ENCODE measurements at places on chromosomes 5 and 9.

DNA sequence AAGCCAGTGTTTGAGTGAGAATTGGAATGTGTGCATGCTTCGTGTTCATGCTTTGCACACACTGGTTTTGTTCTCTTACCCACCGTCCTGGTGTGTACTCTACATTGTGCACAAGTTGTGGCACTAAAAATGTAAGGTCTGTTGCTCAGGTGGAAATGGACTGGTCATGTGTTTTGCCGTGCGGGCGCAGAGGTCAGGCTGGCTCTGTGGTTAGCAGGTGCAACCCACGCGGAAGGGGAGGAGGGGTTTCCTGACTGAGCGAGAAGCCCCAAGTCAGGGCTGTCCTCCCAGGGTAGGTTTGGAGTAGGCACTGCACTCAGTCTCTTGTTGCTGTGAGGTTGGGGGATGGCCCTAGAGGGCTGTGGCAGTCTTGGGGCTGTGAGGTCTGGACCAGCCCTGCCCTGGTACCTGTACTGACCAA, 86.6 kb downstream of the EHMT1 start:
- DNase-seq = no peak

- DNase-seq = no peak
Measured at GRCh38 chr5:132067451-132067850, 6.1 kb upstream of the CSF2 start.

GRCh38 chr9:19074836-19075235, 25.6 kb downstream of the RRAGA start:
- DNase-seq = no peak

DNA sequence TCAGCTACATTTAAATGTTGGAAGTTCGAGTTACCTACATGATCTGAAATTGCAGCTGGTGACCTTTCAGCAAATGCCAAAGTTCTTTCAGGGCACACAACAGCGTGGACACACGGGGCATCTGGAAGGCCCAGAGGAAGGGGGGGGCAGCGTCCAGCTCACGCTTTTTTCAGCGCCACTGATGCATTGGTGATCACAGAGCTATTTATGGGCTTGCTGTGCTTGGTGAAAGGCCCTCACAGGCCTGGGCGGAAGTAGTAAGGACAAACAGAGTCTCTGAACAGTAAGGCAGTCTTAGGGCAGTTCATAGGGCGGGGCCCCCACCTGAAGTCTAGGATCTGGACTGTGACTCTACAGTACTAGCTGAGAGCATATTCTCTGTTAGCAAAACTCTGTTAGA, 6.6 kb upstream of the FBP2 start:
- no peak for DNase-seq

DNA sequence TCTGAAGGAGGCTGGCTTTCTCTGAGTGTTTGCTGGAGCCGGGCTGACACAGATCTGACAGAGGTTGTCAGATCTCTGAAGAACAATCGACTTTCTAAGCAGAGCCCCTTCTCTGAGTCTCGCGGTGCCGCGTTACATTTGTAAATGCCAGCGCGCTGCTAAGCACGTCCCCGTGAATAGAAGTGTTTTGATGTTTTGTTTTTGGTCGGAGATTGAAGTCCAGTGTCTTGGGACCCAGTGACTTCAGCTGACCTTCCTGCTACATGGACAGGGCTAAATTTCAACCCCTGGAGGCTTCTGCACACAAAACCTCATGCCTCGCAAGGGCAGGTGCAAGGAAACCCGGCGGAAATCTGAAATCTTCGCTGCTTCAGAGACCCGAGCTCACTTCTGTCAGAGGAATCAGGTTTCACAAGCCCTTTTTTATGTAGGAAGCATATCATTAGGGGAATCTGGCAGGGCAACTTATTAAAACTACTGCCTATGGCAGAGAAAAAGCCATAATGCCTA, 27.2 kb downstream of the NEUROG1 start:
- no peak for DNase-seq

DNA sequence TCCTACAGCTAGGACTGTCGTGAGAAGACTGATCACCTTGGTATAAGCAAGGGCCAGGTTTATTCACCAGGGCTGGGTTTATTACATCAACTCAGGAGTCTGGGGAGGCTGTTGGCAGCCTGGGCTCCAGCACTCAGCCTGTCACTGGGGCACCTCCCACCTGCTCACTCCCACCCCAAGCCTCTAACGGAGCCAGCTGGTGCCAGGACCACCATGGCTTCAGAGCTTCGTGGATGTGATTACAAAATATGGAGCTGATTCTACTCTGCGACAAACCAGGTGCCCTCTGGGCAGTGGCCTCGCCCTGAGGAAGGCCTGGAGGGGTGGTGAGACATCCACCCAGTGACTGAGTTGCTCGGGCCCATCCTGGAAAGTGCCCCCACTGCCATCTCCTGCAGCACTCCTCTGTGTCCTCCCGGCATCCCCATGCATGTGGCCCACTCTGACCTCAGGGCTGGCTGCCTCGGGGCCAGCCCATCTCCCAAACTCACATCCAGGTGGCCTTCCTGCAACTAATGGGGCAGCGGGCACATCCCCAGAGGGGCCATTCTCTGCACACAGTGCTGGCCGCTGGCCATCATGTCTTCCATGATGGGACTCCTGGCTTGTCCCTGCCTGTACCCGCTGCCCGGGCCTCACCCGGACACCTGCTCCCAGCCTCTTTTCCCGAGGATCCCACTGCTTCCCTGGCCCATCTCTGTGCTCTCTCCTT, 49.6 kb downstream of the SECISBP2 start:
- no peak for DNase-seq

GRCh38 chr5:171623551-171624097, 162.0 kb upstream of the SMIM23 start:
- DNase-seq = no peak

- peak; percentile 20 for DNase-seq
Measured at GRCh38 chr5:1538741-1539392, 15.1 kb upstream of the LPCAT1 start.

- peak; percentile 63 for DNase-seq
Measured at GRCh38 chr5:180353980-180354452, 880 bp upstream of the GFPT2 start.

GRCh38 chr5:175457466-175457865, 13.5 kb upstream of the DRD1 start:
- no peak for DNase-seq

GRCh38 chr9:114501796-114502682, 3.2 kb downstream of the WHRN start:
- DNase-seq = no peak

GRCh38 chr9:87336914-87337333, 160.7 kb upstream of the DAPK1 start:
- peak; percentile 65 for DNase-seq

Data from ovary (tissue), 10 donors.